ENCODE measurements at places on chromosomes 2 and 18.

DNA sequence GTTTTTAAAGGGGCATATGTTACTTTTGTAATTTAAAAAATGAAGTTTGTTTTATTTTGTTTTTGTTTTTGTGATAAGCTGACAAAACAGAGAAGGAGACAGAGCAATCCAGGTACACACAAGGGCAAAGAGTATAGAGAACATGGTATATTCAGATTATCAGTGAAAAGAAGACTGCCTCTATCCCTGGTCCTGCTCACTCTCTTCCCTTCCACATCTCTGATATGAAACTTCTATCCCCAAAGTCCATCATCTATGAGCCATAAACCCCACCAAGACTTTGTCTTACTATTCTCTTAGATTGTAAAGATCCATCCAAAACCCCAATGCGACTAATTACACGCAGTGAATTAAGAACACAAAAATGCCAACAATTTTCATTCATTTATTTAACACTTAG is 16.6 kb downstream of the ROCK2 start:
- DNase-seq = no peak

- DNase-seq = no peak
These were observed 126.7 kb downstream of the OLA1 start for GRCh38 chr2:174121612-174122011.

GRCh38 chr18:79806976-79807841 is 9.5 kb downstream of the KCNG2 start:
- DNase-seq = no peak

- no peak for DNase-seq
These were observed 5.9 kb upstream of the ANKRD39 start for GRCh38 chr2:96863575-96864342.

DNA sequence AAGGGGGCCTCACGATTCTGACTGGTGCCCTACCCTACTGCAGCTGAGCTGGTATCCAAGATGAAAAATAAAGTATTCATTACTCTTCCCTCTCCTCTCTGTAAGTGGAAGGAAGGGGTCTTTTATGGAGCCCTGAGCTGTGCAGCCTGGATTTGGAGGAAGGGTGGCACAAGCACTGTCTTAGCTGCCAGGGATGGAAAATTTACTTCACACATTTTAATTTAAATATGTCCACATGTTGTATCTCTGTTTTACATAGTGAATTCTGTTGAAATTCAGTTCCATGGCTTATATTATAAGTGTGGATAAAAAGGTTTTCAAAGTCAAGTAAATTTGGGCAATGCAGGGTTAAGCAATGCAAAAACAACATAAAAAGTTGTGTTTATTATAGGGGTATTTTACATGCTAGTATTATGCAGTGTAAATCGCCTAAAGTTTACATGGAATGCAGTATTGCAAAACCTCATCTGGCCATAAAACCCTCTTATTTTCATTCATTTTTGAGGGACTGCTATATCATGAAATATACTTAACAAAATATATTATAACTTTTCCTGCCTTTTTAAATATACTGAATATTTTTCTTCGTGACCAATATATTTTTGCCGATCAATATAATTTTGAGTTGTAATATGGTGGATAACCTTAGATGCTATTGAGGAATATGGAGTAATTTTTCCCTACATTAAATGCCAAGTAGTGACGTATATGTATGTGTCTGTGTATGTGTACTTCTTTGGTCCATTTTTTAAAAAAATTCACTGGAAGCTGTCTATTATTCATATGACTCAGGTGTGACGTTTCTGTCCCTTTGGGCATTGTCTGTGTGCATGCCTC is 333.9 kb upstream of the CYRIA start:
- no peak for DNase-seq

GRCh38 chr2:30565851-30566358 is 118.9 kb downstream of the LCLAT1 start:
- no peak for DNase-seq

- DNase-seq = peak; percentile 17
These were observed 1.7 kb upstream of the FOSL2 start for GRCh38 chr2:28390746-28391563.

DNA sequence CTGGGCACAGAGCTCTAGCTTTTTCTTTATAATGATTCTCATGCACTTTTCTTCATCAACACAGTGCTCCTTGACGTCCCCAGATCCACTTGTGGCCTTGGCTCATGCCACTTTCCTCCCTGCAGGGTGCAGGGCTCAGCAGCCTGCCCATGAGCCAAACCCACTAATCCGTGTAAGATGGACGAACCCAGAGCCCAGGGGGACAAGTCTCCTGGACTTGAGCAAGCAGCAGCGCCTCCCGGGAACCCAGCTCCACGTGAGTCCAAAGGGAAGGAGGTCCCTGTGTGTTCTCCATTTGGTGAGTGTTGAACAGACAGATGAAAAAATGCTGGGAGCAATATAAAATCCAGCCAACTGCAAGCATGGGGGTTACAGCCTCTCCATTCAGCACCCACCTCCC is 470.6 kb upstream of the HS6ST1 start:
- no peak for DNase-seq

GRCh38 chr2:99825630-99826029 is 316.8 kb downstream of the AFF3 start:
- DNase-seq = no peak

DNA sequence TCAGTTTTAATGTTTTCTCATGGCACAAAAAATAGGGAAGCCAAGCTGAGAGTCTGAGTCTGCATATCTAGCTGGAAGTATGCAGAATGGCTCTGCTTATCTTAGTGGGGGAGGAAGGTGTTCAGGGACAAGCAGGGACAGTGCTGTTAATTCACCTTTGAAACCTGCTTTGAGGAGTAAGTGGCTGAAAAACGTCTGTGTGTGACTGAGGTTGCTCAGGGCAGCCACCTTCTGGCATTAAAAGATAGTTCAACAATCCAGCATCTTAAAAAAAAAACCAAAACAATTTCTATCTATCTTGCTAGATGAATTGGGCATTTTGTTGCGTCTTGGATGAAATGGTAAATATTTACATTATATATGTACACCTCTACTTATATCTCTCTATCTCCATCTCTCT is 2.0 kb upstream of the TRPM8 start:
- DNase-seq = peak; percentile 24

DNA sequence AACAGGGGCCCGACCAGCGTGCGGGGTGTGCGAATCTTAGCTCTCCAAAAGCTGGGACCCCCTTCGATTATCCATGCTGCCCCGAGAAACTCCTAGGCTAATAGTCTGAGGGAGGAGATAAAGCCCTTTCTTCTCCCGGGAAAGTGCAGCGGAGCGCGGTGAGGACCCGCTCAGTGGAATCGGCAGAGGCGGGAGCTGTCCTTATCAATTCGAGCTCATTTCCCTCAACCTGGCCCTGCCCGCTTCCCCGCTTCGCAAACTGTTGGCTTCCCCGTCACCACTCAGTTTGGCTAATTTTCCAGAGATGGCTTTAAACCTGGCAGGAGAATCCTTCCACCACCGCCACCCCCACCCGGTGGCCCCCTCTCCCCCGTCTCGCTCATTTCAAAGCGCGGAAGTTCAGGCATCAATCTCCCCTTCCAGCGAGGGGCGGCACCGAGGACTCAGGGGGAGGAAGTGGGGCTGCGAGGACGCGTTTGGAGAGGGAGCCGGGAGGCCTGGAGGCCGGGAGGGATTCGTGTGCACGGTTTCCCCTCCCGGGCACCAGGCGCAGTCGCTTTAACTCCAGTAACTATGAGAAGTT is 1.6 kb downstream of the KLHL14 start:
- DNase-seq = peak; percentile 4

DNA sequence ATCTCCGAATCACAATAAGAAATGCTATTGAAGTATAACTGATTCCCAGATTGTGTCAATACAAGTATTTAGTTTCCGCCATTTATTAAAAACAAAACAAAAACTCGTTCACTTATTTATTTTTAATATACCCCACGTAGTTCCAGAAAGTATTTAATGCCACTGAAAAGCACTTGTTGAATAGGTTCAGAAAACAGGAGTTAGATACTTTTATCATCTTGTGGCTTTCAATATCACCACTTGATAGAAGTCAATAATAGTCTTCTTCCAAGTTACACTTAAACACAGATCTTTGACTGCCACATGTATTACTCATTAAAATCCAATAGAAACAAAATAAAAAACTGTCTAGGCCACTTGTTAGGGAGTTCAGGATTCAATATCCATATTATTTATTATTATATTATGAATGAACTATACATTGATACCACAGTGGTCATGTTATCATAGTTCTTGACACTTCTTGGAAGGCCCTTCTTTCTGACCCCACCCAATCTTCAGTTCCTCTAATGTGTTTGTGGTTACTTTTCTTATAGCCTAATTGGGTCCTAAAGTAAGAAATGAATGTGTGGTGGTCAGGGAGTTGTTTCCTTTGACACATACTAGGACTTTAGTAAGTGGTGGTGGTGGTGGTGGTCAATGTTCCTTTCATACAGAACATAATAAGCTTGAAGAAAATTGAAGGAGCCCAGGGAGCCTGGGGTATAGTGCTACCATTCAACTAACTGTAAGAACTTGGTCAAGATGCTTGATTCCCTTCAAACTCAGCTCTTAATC is 221.3 kb upstream of the ITGA4 start:
- DNase-seq = no peak

DNA sequence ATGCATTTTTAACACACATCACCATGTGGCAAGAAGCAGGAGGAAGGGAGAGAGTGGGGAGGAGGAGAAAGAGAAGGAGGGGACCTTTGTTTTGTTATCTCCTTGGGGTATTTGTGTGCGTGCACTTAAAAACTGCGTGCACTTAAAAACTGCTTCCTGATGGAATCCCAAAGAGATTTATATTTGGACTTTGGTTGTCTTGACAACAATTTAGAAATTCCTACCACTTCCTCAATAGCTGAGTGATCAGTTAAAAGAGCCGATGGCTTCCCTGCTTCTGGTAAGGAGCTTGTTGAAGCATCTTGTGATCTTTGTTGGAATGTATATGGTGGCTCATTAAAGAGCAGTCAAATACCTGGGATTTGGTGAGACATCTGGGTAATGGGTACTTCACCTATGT is 4.5 kb downstream of the RAB31 start:
- DNase-seq = no peak

Data from HAP-1 (cell line).